Upper lobe of left lung (tissue), 6 donors: ENCODE measurements at places on chromosomes 5 and 9. TPM values are rescaled to one million over a fixed set of nuclear protein-coding genes. Genes with fewer than 3 reads are reported as not detected.

Gene SHOC1
- 3.1 TPM for total RNA-seq

GRCh38 chr9:127614961-127615360 lies 2.9 kb downstream of the STXBP1 start:
- no peak for DNase-seq

GRCh38 chr5:167797933-167798332 lies 493.5 kb upstream of the WWC1 start:
- DNase-seq: no peak

GRCh38 chr5:43561356-43561755 lies 4.5 kb upstream of the PAIP1 start:
- no peak for DNase-seq

Gene CARD6
- total RNA-seq: 19.1 TPM

- DNase-seq: peak; percentile 31
These were observed 2.9 kb upstream of the PAX5 start for GRCh38 chr9:37036776-37037502.

Gene PKN3
- 38.8 TPM for total RNA-seq

DNA sequence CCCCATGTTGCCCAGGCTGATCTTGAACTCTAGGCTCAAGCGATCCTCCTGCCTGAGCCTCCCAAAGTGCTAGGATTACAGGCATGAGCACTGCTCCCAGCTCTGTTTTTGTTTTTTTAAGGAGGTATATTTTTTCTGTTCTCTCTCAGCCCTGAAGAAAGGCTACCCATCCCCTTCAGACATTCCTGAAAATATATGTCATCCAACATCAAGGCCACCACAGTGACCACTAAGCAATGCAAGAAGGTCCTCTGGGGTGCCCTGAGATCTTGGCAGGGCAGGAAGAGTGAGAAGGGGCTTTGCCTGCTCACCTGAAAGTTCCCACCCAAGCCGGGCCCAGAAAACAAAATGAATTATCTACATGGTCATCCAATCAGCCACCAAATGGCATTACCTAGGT lies 47.8 kb upstream of the IL17B start:
- DNase-seq: no peak

DNA sequence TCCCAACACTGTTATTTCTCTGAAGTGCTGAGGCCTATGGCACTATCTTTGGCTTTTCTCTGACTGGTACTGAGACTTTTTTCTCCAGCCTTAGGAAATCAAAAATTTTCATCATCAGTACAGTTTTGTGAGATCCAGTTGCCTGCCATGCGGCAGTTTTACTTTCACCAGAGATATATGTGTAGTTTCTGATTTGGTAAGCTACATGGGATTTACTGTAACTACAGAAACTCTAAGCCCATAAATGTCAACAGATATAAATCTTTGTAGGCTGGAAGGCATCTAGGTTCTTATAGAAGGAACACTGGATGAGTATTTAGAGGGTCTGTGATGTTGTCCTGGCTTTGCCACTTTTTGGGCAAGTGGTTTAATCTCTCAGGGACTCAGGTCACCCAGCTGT lies 69.0 kb downstream of the DOCK2 start:
- DNase-seq: no peak
